ENCODE measurements at places on chromosomes 4 and X.

GRCh38 chrX:97854086-97854485 lies 970.4 kb downstream of the RPA4 start:
- no peak for DNase-seq

DNA sequence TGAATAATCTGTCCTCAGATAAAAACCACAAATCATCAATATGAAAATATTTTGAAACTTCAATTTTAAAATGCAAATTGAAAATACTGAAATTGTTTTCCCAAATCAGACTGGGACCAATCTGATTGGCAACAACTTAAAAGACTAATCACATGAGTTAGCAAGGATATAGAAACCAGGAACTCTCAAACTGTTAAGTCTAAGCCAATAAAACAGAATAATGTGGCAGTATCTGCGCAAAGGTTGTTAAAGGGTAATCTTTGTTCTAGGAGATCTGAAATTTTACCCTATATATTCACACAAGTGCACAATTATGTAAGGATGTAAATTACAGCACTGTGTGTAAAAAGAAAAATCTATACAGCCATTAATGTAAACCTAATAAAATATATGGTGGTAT lies 29.7 kb downstream of the EIF4E start:
- DNase-seq = no peak

- no peak for DNase-seq
These were observed 25.7 kb downstream of the DOK7 start for GRCh38 chr4:3488820-3489219.

- DNase-seq = no peak
These were observed 17.0 kb upstream of the AP1AR start for GRCh38 chr4:112214390-112215264.

GRCh38 chr4:168907119-168907698 lies 102.8 kb downstream of the CBR4 start:
- no peak for DNase-seq

GRCh38 chr4:15674926-15675325 lies 6.7 kb upstream of the FAM200B start:
- DNase-seq = no peak

- DNase-seq = no peak
These were observed 255.8 kb downstream of the OPHN1 start for GRCh38 chrX:68177542-68177941.

DNA sequence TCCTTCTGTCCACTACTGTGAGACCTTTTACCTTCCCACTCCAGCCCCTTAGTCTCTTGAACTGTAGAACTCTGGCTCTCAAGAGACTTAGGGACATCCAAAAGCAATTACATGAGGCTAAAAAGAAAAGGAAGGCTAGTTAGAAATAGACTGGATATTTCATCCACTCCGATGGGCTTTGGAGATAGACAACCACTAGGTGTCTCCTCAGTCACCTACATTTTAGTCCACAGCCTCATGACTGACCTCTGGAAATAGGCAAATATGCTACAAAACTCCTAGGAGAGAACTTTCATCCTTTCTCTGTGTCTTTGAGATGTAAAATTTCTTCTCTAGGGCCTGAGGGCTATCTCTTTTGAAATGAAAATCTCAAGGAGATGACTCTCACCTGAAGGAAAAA lies 45.1 kb upstream of the LAMP2 start:
- DNase-seq = no peak

DNA sequence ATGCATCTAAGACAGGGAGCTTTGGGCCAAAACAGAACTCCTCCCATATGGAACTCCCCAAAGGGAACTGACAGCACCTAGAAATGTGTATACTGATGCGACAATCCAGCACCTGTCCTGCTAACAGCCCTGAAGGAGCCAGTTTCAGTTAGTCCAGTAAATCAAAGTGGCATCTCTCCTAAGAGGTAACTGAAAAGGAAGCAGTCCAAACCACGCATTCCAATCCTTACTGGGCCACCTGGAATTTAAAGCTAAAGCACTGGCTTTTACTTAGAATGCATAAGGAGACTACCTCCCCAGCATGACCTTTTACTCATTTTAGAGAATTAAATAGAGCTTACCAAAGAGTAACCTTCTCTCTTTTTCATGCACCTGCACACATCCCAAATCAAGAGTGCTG lies 586.8 kb upstream of the PITX2 start:
- DNase-seq = no peak

DNA sequence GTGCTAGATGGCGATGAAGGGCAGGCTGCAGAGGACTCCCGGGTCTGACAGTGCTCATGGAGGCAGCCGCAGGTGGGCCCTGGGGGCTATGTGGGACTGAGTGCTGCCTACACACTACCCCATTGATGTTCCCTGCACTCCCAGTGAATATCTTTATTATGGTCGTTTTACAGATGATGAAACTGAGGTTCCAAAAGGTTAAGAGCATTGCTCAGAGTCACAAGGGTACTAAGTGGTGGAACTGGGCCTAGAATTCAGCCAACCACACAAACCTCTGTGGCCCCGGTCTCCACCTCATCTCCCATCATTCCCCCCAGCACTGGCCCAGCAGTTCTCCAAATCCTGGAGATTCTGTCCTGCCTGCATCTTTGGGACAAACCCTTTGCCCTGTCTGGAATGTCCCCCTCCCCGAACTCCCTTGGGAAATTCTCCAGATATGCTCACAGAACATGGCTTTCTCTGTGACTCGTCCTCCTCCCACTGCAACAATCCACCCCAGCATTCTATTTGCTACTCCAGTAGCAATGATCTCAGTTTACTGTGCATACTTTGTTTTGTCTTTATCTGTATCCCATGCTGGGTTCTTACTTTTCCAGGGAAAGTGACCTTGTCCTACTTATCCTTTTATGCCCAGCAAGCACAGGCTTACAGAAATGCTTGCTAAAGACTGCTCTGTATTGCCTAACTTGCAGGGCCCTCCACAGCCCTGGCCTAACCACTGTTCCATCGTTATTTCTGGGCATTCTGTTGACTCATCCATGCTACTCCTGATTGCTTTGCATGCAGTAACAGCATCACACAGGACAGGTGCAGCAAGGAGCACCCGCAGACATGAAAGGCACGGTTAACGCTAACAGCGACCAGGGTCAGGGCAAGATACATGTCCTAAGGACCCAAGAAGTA lies 14.0 kb downstream of the PNMA6F start:
- no peak for DNase-seq

DNA sequence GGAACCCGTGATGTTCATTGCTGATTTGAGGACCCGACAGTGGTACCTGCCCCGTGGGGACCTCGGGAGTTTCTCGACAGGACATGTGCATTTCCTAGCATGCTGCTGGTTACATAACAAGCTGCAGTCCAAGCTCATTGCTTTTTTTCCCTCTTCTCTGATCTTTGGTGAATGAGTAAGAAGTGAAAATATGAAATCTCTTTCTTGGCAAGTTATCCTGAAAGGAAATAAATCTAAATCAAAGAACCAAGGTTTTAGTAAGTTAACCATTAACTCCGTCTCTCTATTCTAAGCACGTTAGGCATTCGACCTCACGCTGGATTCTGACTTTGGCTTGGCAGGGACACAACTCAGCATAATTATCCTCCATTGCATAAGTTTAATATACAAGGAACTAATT lies 86.6 kb downstream of the STK32B start:
- DNase-seq = no peak

Data from activated T-helper 1 cell treated with anti-CD3 and anti-CD28 coated beads, Interleukin-12 subunit alpha, Interleukin-12 subunit beta, Interleukin-2, Interleukin-4 antibody, amounts not matched to agents 30 ng/mL and 10 ng/mL and 1 ng/mL, durations not matched to agents 14 hours and 24 hours and 36 hours (primary cell).